HTR-8/SVneo (cell line): ENCODE measurements at places on chromosomes 6 and 20.

DNA sequence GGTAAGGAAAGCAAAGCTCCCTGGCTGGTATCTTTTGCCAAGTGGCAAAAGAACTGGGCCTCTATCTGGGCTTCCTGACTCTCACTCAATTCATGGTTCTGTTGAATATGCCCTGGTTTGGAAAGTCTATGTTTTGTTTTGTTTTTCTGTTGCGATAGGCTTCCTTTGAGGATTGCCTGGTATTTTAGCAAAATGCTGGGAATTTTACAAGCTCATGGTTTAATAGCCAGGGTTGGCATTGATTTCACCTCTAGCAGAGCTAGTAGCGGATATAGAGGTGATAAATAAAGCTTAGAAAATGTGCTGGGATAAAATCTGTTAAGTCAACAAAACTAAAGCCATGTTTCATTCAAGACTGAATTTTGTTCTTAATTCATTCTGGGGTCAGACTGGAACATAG lies 109.9 kb downstream of the RNF144B start:
- DNase-seq: no peak

DNA sequence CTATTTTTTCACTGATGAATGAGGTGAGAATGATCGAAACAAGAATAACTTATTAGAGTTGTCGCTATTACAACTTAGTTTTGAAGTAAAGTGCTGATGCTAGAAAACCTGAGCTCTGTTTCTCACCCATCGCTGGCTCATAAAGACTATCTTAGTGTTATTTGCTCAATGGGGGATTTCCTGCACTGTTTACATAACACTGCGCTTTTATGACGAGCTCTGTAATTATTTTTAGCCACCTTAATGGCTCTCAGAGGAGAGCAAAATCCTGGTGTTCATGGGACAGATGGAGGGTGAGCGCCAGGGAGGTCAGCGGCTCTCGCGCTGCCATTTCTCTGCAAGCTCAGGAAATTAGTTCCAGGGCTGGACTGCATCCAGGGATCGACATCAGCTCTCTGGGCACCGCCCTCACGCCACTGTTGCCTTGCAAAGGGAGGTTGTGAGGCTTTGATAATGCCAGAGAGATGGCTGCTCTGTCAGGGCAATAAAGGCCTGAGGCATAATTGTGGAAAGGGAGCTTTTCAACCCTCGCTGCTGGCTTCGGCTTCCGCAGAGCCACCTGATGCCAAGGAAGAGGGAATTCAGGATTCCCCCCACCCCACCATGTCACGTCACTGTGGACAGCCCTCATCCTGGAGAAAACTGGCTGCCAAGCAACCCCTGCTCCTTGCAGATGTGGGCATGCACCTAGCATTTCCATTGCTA lies 72.0 kb downstream of the DACT2 start:
- DNase-seq: no peak

DNA sequence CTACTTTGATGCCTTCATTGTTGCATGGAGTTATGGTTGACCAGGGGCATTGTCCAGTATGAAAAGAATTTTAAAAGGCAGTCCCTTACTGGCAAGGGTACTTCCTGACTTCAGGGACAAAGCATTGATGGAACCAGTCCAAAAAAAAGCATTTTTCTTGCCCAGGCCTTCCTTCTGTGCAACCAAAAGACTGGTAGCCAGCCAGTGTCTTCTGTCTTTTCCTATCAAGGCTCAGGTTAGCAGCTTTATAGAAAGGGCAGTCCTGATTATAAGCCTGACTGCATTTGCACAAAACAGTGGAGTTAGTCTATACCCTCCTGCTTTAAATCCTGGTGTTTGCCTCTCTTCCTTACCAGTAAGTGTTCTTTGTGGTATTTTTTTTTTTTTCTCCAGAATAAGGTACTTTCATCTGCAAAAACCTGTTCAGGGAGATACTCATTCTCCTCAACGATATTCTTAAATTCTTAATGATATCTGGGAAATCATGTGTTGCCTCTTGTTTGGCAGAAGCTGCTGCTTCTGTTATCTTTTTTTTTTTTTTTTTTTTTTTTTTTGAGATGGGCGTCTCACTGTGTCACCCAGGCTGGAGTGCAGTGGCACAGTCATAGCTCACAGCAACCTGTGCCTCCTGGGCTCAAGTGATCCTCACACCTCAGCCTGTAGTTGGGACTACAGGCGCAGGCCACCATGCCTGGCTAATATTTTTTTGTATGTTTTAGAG lies 33.9 kb downstream of the SCAF8 start:
- DNase-seq: no peak

- DNase-seq: no peak
Measured at GRCh38 chr20:37277253-37277593, 12.2 kb upstream of the MANBAL start.

GRCh38 chr6:54238396-54238795 lies 69.8 kb upstream of the TINAG start:
- no peak for DNase-seq

GRCh38 chr6:33896391-33897188 lies 92.8 kb upstream of the MLN start:
- DNase-seq: no peak

GRCh38 chr20:63567136-63567385 lies 7.0 kb downstream of the HELZ2 start:
- no peak for DNase-seq

- DNase-seq: no peak
Measured at GRCh38 chr6:119470893-119471542, 121.5 kb upstream of the MAN1A1 start.

- no peak for DNase-seq
Measured at GRCh38 chr20:53681352-53682212, 87.9 kb upstream of the ZNF217 start.

DNA sequence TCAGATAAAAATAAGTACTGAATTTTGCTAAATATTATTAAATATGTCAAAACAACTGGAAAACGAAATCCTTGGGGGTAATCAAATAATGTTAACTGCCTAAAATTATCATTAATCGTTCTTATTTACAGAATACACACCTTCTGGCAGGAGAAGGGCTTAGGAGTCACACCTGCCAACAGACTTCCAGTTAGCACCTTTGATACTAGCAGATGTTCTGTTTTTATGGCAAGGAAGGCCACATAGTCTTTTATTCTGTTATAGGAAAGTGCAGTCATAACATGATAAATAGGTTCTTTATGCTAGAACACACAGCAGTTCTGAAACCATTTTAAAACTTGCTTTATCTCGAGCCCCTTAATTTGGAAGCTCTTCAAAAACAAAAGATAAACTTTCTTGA lies 464.1 kb downstream of the UTRN start:
- no peak for DNase-seq

DNA sequence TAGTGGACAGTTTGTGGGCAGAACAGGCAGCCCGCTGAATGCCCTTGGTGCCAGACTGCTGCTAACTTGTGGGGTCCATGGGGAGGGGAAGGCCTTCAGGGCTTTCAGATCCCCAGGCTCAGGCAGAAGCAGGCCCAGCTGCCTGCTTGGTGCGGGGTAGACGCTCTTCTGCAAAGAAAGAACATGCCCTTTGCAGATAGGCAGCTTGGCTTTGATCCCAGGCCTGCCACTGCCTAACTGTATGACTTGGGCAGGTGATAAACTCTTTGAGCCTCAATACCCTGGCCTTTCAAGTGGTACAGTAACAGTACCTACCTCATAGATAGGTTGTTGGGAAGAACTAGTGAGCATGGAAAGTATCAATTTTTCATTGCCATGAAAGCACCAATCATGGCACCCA lies 28.4 kb downstream of the CHMP4B start:
- no peak for DNase-seq

DNA sequence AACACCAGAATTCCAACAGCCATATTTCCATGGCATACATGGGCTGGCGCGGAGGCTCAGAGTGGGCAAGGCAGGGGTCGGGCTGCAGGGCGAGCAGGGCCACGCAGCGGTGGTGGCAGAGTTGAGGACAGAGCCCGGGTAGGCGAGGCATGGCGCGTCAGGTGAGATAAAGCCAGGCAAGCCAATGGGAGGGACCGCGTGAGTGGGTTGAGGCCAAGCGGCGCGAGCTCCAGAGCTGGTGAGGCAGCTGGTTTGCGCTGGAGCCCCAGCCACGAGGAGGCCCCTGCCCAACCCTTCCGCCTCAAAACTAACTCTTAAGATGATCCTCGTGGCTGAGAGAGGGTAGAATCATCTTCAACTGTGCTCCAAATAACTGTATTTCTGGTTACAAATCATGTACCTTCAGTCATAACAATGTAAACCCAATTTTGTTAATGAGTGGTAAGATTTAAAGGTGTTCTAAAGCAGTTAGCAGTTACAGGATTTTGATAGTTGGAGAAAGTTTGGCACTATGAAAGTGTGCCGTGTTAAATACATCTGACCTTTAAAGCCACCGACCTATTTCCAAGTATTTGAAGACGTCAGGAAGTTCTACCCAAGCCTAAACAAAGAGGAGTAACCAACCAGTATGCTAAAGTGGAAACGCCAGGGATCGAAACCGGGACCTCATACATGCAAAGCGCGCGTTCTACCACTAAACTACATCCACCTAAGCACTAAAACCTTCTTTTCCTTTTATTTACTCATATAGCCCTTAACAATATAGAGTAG lies 107.9 kb downstream of the GPX5 start:
- no peak for DNase-seq

- no peak for DNase-seq
Measured at GRCh38 chr6:37056439-37057127, 51.1 kb downstream of the FGD2 start.
